ENCODE measurements at places on chromosomes 13 and 19.

DNA sequence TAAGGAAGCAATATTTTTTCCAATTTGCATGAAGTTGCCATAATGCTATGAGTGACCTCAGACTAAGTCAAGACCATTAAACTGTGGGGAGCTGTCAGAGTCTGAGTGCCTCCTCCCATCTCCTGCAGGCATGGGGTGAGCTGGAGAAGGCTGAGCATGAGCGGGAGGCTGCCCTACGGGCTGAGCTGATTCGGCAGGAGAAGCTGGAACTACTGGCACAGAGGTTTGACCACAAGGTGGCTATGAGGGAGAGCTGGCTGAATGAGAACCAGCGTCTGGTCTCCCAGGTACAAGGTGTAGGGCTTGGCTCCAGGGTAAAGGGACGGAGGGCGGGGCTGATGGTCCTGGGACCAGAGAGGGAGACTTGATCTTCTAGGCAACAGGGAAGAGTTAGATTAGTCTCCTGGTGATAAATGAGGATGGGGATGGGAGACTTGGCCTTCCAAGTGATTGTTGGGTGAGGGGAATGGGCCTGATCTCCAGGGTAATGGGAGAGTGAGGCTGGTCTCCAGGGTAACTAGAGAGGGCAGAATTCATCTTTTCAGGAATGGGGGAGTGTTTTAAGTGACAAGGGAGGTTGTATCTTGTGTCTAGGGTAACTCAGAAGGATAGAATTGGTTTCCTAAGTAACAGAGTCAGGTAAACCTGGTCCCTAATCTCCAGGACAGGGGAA, 36.0 kb downstream of the SPTBN4 start:
- no peak for DNase-seq

DNA sequence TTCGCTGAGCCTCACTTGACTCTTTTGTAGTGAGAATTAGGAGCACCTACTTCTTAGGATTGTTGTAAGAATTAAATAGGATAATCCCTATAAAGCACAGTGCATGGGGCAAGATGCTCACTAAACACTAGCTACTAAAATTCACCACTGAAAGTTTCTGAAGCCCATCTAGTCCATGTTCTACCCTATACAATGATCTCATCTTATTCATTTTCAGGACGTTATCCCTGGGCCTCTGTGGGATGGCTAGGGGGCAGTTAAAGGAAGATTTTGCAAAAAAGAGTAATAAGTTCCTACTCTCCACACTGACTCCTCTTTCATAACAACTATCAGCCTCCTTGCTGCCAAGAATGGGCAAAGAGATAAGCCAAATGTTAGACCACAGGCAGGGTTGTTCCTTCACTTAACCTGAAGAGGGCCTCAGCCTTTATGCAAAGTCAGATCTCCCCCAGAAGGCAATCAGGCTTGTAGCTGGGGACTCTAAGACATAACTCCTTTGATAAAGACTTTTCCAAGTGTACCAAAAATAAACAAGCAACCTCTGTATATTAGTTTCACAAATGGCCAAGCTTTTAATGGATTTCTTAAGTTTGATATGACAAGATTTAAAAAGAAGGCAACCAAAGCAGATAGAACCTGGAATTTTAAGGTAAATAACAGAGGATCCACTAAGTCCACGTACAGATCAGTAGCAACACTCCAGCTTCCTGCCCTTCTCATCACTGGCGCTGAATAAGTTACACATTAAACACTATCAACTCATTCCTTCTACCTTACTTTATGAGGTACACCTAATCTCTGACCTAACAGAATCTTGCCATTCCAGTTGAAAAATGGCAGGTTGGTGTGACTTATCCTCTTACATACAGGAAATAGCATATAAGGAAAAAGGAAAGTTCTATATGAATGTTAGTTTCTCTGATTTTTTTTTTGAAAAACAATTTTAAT, 44.4 kb downstream of the ELF1 start:
- DNase-seq: peak; percentile 39

DNA sequence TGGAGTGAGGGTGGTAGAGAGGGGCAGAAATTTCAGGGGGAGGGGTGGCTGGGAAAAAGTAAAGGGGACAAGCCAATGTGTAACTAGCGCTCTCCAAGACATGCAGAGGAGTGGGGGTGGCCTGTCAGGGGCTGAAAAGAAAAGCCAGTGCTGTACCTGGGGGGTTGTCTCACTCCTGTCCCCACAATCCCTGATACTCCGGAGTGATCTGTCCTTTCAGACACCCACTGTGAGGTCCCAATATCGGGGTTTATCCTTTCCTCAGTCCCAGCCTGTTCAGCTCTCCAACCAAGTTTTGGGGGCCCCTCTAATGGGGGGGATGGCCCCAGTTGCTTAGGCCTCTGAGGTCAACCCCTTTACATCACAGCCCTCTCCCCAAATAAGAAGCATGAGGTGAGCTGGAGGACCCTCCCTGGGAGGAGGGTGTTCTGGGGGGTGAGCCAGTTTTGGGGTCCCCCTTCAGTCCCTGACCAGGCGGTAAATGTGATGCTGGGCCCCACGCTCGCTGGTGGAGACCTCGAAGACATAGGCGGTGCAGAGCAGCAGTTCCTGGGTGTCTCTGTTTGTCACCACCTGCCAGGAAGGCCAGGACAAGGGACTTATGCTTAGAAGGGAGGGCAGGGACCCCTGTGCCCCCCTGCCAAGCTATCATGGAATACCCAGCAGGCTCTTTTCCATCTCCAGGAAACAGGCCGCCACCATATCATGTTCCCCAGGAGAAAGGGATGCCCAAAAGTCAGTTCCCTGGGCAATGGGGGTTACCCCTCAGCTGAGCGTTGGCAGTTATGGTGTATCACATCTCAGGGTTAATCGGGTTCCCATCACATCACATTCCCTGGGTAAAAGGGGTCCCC, 5.9 kb downstream of the CD37 start:
- no peak for DNase-seq

DNA sequence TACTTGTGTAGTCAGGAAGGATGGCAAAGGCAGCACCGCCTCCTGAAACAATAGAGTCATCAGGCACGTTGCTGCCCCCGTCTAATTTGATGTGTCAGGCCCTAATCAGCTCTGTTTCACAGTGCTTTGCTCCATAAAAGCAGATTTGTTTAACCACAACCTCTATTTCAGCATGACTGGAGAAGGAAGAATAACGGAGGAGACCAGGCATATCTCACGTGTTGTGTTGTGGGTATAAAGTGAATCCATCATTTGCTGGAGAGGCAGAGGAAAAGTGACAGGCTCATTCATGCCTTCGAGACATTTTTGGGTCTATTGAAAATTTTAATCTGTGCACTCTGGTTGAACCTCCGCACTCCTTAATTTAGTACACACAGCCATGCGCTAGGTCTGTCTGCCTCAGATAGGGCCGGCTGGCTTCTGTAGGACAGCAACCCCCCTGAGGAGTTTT, 940.4 kb upstream of the SLC10A2 start:
- no peak for DNase-seq

DNA sequence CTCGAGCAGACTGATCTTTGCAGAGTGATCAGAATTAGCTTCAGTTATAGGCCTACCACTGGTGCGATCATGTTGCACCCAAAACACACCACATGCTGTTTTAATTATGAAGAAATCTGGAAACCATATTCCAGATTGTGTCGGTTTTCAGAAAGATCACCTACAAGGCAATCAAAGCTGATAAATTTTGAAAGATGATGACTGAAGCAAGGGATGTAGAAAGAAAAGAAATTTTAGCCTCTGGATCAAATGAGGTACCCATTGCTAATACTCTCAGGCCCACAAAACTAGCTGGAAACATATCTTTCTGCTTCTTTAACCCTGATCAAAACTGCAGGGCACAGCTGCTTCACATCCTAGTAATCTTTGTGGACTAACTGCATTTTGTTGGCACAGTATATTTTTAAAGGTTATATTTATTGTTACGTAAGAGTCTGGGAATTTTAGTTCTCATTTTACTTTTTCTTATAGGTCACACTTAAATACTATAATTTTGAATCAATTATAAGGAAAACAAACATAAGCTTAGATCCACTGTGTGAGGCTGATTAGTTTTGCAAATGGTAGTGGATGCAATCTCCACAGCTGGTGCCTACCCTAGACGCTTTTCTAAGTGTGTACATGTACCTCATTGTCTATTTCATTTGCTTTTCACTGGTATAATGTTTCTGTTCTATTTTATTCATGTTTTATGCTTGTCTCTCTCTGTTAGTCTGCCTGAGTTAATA, 150.9 kb downstream of the RGCC start:
- DNase-seq: no peak

GRCh38 chr13:113373811-113374485, 10.0 kb upstream of the GRTP1 start:
- peak; percentile 5 for DNase-seq

GRCh38 chr19:51076631-51077213, 6.0 kb downstream of the KLK14 start:
- DNase-seq: no peak
